NCI-H1092 (cell line): ENCODE measurements at places on chromosomes 7 and 10.

DNA sequence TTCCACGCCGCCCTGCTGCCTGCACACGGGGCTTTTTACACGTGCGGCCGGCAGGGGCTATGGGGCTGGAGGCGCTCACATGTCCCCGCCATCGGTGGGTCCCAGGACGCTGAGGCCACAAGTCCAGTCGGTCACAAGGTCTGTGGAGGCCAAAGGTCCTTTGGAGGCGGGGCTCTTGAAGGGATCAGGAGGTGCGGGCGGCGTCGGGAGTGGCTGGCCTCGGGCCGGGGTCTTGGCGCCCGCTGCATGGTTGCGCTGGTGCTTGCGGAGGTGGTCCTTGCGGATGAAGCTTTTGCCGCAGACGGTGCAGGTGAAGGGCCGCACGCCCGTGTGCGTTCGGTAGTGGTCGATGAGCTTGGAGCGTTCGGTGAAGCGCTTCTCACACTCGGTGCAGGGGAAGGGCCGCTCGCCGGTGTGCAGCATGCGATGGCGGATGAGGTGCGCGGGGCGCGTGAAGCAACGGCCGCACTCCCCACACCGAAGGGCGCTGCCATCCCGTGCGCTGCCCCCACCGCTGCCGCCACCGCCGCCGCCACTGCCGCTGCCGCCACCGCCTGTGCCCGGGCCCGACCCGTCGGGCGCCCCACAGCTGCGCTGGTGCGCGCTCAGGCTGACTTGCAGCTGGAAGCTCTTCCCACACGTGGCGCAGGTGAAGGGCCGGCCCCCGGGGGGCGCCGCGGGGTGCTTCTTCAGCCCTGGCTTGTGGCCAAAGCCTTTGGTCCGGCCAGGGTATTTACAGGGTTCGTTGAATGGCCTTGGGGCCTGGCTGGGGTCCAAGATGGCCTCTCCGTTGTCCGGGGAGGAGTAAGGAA, 13.7 kb upstream of the ZNF777 start:
- no peak for DNase-seq

DNA sequence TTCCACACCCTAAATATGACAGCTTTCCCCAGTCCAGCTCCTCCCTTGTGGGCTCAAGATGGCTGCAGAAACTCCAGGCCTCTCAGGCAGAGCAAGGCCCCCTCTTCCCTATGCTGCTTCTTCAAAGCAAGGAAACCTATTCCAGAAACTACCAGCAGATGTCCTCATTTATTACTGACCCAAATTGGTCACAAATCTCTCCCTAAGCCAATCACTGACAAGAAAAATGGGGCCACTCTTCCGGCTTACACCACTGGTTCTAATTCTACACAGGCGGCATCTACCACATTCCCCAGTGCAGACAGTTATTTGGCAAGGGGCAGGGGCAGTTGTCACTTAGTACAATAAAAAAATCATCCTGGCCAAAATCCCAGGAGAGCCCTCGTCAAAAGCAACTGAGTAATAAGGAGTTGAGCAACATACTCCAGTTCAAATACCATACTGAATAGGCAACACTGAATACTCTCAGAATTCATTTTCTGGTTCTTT, 150.4 kb downstream of the SFMBT2 start:
- peak; percentile 31 for DNase-seq

- DNase-seq, result no peak
Measured at GRCh38 chr10:152915-153314, 17.7 kb downstream of the ZMYND11 start.

DNA sequence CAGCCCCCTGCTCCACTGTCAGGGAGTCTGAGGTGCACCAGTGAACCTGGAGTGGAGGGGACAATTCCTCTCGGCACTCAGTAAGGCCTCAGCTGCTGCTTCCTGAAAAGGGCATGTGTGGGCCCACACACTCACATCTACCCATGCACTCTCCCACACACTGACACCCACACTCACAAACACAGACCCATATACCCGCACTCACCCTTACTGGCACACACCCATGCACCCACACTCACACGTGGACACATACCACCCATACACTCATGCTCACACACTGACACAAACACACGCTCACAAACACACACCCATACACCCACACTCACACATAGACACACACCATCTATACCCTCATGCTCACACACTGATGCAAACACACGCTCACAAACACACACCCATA, 31.9 kb downstream of the ADAMTS14 start:
- no peak for DNase-seq

GRCh38 chr10:117370205-117370604, 5.0 kb downstream of the PDZD8 start:
- DNase-seq, result no peak

GRCh38 chr10:68700197-68700596, 20.8 kb upstream of the CCAR1 start:
- no peak for DNase-seq

GRCh38 chr10:91294134-91294906, 73.9 kb downstream of the PCGF5 start:
- no peak for DNase-seq

DNA sequence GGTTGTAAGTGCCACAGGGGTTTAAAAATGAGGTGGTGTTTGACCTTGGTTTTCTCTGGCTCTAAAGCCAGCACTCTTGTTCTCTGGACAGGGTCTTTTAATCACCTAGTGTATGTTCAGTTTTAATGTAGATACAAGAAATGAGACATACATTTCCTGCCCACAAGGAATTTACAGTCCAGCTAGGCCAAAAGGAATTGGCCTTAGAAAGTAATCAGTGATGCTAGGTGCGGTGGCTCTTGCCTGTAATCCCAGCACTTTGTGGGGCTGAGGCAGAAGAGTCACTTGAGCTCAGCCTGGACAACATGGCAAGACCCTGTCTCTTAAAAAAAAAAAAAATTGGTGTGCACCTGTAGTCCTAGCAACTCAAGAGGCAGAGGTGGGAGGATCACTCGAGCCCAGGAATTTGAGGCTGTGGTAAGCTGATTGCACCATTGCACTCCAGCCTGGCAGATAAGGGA, 100.2 kb downstream of the LRMDA start:
- DNase-seq, result no peak

DNA sequence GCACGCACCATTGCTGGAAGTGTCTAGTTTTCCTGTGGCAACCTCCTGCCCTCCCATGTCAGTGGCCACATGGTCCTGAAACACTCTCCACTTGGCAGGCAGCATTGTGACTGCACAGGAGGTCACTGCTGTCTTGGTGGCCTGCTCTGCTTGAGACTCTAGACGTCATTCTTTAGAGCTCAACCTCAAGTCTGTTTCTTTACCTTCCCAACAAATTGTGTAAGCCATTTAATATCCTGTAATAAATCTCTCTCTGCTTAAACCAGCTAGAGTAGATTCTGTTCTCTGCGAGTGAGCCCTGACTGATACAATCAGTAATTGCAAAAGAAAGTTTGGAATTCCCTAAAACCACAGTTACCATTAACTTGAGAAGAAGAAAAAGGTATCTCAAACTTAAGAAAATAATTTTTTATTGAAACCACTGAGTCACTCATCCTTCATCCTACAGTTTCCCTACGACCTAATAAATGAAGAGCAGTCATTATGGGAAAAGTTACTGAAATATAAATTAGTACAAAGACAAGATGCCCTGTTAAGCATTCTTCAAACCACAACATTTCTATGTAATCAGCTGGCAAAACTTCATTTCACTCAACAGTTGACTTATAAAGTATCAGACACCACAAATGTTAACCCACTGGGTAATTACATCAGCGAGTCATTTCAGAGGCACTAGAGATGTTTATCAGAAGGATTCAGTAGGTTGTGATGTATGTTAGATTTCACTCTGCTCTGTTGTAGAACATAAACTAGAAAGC, 18.0 kb downstream of the SLC25A13 start:
- DNase-seq, result no peak

DNA sequence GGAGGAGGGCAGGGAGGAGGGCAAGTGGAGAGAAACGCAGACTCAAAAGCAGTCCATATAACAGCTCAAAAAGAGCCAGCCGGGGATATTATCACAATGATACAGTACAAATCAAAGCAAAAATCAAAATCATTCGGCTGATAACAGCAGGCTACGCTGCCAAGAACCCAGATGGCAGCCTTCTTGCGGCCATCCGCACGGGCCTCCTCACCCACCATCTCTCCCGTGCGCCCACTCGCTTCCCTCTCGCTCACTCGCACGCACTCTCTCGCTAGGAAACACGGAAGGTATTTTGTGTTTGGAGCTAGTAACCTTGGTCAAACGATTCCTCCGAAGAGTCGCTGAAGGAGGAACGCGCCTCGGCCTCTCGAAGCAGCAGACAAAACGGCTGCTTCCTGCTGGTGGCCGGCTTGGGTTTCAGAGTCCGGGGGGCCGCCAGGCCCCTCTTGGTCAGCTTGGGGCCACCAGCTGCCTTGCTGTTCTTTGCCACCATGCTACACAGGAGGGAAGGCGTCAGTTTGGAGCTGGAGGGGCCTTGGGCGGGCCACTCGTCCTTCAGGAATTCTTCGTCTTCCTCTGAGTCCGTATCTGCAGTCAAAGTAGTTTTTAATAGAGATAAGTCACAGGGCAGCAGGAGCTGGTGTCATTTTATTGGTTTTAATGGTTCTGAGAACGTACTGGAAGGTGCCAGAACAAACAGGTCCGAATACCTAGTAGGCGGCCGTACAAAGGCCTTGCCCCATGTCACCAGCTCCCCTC, 68.9 kb downstream of the SLC29A4 start:
- DNase-seq, result no peak

DNA sequence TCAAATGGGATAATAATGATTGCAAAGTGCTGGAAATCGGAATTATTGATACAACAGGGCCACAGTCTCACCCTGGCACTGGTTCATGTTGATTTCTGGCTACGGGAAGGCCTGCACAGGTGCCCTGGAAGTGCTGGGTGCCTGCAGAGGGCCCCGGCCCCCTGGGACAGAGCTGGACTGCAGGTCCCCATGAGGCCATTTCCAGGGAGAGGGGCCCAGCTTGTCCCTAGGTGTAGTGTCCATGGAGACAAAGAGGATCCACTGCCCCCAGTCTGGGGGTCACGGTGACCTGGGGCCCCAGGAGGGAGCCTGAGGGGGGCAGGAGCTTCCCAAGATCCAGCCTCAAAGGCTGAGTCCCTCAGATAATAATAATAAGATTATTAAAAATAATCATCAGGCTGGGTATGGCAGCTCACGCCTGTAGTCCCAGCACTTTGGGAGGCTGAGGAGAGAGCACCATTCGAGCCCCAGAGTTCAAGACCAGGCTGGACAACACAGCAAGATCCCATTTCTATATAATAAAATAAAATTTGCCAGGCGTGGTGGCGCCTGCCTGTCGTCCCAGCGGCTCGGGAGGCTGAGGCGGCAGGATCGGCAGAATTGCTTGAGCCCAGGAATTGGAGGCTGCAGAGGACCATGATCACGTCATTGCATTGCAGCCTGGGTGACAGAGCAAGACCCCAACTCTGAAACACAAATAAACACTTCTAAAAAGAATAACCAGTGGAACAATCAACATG, 98.1 kb downstream of the MICALL2 start:
- DNase-seq, result no peak

DNA sequence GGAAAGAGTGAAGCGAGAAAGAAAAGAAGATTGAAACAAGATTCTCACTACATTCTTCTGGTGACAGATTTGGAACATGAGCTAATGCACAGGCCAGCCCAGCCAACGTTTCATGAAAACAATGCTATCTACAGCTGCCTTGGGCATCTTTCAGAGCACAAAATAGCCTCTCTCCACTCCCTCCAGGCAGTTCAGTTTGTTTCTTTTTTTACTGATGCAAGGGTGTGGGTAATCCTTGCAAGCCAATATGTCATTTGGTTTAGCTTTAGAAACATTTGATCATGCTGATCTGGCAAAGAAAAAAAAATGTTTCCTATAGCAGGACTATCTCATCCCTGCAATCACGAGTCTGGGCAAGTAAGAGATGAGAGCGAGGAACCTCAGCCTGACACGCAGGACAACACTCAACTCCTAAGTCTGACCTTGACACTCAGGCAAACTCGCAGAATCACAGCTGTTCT, 35.9 kb downstream of the SVIL start:
- no peak for DNase-seq

DNA sequence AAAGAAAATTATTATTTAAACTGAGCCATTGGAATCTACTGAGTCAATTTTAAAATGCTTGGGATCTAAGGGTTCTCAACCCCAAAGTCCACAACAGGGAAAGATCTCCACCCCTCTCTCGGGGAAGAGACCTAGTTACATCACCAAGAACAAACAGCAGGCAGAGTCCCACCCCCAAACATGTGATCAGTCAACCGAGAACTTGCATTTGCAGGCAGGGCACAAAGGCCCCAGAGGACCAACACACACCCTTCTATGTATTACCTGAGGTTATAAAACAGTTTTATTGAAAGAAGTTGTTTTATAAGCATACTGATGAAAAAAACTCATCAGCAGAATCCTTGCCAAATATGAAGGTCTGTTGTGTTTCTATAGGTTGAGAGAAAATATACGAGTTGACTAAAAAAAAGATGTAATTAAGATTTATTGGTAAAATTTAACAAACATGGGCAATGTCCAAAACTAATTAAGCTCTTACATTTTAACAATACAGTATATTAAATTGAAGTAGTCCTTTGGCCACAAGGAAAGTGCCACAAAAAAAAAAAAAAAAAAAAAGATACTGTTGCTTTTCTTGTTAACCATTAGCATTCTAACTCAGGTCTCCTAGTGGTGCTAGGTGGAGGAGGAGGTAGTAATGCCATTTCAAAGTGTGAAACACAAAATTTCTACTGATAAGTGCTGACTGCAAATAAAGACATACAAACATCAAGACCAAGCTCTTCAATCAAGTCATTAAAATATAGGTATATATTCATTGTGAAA, 975 bp upstream of the USP54 start:
- no peak for DNase-seq

DNA sequence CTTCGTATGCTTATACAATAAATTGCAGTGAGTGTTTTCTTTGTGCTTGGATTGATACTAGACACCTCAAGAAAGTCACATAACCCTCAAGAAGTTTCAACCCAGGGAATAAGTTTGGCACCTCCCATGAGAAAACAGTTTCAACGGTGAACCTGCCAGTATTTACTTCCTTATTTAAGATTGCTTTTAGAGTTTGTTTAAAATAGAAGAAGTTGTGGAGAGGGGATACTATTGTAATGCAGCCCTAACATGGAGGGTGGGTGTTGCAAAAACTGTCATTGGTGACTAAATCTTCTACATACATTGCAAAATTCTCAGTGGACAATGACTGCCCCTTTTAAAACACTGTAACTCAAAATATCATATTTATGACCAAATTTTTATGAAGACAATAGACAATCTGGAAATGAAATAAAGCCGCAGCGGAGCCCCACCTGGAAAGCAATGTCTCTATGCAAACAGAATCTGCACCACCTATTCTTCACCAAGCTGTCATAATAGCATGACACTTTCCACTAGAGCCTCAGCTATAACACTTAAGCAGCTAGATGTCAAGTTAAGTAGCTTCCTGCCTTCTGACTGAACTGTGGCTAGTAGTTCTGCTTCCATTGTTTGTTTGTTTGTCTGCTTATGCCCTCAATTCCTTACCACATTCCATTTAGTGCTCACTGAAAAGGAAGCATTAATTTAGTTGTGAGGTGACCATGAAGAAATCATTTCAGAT, 98.2 kb downstream of the MDFIC start:
- DNase-seq, result no peak
